NCI-H187 (cell line): ENCODE measurements at places on chromosomes 13 and 19.

DNA sequence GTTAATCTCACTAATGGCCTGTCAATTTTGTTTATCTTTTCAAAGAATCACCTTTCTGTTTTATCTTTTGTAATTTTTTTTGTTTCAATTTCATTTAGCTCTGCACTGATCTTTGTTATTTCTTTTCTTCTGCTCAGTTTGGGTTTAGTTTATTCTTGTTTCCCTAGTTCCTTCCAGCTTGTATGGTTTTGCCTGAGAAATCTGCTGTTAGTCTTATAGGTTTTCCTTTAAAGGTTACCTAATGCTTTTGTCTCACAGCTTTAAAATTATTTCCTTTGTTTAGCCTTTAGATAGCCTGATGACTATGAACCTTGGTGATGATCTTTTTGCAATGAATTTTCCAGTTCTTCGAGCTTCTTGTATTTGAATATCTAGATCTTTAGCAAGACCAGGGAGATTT lies 1869.8 kb upstream of the PCDH20 start:
- no peak for DNase-seq

- no peak for DNase-seq
Observed at GRCh38 chr19:39867133-39867532, 21.0 kb upstream of the FBL start.

GRCh38 chr13:76216729-76217128 lies 580.6 kb downstream of the LMO7 start:
- DNase-seq: no peak

DNA sequence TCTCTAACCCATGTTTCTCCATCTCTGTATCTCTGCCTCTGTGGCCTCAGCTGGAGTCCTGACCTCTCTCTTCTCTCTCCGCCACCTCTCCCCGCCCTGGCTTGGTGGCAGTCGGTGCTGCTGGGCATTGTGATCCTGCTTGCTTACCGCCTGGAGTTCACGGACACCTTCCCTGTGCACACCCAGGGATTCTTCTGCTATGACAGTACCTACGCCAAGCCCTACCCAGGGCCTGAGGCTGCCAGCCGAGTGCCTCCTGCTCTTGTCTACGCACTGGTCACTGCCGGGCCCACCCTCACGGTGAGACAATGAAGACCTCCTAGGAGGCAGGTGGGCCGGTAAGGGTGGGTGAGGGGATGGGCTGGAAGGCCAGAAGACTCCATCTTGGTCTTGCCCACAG lies 4.2 kb downstream of the PLPPR2 start:
- no peak for DNase-seq

- no peak for DNase-seq
Observed at GRCh38 chr13:94176561-94176960, 302.9 kb downstream of the DCT start.

DNA sequence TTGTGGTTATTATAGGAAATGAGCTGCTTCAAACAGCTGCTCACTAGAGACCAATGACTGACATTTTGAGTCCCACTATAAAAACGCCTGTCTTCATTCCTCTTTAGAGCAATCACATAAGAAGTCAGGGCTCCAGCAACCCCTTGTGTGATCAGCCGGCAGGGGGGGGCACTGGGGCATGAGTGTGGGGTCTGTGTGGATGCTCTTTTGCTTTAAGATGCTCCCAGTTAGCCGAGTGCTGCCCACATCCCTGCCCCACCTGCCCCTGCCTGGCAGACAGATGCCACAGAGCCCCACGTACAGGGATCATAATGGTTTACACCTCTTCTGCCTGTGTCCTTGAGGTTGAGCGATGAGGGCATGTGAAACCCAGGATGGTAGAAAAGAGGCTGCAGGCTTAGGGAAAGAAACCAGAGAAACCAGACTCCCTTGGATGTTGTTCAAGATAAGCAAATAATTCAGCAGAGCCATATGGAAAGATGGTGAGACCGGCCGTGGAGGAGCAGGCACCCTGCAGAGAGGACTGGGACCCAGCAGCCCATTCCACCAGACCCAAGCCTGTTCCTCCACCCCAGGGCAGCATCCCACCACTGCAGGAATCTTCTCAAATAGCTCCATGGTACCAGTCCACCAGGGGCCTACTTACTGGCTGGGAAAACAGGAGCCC lies 55.4 kb downstream of the CHST8 start:
- no peak for DNase-seq

GRCh38 chr13:32330441-32330840 lies 15.1 kb downstream of the BRCA2 start:
- no peak for DNase-seq

DNA sequence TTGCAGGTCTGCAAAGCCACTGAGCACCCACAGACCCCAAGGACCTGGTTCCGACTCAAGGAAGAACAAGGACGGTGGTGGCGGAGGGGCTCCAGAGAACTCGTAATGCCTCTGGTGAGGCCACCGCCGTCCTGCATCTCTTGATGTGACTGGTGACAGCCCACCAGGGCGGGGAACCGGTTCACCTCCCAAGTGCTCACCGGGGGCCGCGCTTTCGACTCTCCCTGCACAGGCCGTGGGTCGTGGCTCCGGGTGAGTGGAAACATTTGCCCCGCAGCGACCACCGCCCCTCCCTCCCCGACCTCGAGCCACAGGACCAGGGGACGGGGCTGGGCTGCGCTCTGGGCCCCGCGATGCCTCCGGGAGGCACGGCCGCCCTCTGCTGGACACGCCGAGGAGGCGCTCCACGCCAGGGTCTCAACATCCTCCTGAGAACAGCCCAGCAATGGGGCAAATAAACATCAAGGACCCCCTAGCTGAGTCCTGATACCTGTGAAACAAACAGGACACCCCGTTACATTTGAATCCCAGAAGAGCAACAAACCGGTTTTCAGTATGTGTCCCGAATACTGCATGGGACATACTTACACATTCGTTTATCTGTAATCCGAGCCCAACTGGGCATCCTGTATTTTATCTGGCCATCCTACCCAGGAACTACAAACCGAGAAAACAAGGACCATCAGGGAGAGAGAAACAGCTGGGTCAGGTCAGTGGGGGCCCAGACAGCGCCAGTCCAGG lies 3.9 kb upstream of the PLPP2 start:
- no peak for DNase-seq

- DNase-seq: no peak
Observed at GRCh38 chr13:83248751-83249150, 633.5 kb downstream of the SLITRK1 start.

DNA sequence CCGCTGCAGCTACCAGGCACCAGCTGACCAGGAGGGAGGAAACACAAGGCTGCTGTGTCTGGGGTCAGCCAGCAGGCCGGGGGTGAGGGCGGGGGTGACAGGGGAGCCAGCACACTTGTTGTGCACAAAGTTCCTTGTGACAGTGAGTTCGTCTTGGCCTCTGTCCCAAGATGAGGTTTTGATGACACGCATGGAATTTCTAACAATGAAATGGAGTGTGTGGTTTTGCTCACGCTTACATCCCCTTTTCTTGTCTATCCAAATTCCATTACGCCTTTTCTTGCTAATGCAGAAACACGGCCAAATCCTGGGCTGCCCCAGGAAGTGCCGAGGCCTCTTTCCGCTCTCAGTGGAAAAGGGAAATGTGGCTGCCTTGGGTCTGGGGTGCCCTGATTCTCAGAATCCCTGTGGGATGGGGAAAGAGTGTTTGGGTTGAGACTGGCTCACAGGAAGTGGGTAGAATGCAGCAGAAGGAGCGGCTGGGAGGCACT lies 73.8 kb downstream of the GADD45B start:
- DNase-seq: no peak

DNA sequence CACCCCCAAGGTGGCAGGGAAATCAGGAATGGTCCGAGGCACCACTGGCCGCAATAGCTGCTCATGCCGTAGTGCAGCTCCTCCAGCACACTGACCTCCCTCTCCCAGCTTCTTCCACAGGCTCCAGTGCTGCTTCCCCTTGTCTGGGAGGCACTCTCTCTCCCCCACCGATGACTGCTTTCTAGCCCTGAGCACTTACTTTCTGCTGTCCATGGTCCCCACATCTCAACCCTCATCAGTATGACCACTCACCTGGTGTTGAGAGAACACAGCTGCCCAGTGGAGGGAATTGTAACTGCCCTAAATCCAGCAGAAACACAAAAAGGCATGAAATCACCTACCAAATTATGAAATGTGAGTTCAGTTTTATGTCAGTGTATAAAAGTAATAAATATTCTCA lies 28.9 kb upstream of the TPP2 start:
- no peak for DNase-seq

- no peak for DNase-seq
Observed at GRCh38 chr19:46784262-46785053, 3.9 kb downstream of the SLC1A5 start.

DNA sequence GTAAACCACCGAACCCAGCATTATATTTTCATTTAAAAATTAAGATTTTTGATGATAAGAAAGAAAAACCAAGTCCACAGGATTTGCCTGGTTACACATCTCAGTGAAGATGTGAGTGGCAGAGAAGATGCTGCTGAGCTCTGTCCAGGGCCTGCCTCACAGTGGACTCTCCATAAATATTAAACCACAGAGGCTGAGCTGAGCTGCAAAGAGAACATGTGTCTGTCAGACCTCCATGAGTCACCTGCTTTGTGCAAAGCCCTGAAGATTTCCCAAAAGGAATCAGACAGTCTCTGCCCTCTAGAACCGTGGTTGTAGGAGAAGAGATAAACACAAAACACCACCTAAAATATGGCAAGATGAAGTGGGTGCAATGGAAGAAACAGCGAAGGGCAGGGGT lies 127.2 kb upstream of the TSC22D1 start:
- DNase-seq: no peak

DNA sequence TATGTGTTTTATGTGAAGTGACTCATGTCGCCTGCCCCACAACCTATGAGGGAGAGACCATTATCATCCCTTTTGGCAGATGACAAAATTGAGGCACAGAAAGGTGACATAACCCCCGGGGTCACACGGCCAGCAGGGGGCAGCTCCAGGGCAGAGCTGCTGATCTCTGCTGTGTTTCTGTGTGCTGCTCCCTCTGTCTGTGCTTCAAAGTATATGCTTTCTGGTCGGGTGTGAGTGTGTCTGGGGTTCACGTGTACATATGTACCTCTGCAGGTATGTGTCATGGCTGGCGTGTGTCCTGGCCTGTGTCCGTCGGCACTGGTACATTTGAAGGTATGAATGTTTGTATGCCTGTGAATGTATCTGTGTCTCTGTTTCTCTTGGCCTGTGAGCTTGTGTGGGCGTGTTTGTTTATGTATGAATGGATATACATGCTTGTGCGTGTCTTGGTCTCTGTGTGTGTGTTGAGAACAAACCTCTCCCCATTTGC lies 7.1 kb downstream of the LIPE start:
- no peak for DNase-seq

- DNase-seq: no peak
Observed at GRCh38 chr19:9156304-9156703, 16.1 kb downstream of the ZNF317 start.

GRCh38 chr19:6925801-6926751 lies 38.7 kb downstream of the ADGRE1 start:
- no peak for DNase-seq

GRCh38 chr13:36567485-36567884 lies 106.3 kb upstream of the SERTM1 start:
- DNase-seq: no peak

DNA sequence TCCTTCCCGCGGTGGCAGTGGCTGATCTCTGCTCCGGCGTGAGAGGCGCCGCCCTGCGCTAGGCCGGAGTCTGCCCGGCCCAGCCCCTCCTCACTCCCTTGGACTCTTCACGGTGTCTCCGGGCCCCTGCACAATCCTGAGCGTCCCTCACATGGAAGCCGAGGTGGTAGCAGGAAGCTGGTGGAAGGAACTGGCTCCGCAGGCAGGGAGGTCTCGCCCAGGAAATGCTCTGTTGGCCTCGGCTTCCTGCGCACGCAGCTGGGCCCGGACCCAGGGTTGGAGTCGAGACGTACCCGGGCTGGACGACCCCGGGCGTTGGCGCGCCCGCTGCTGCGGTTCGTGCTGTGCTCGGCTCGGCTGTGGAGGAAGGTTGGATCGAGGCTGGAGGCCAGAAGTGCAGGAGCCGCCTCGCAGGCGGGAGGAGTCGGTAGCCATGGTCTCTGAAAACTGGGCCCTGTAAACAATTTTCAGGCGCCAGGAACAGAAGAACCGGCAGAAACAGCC lies 46.3 kb downstream of the ZNF724 start:
- DNase-seq: no peak

- DNase-seq: peak; percentile 84
Observed at GRCh38 chr13:50387051-50387581, 371.9 kb downstream of the KCNRG start.

- DNase-seq: no peak
Observed at GRCh38 chr19:49058562-49058961, 1.0 kb upstream of the CGB7 start.

DNA sequence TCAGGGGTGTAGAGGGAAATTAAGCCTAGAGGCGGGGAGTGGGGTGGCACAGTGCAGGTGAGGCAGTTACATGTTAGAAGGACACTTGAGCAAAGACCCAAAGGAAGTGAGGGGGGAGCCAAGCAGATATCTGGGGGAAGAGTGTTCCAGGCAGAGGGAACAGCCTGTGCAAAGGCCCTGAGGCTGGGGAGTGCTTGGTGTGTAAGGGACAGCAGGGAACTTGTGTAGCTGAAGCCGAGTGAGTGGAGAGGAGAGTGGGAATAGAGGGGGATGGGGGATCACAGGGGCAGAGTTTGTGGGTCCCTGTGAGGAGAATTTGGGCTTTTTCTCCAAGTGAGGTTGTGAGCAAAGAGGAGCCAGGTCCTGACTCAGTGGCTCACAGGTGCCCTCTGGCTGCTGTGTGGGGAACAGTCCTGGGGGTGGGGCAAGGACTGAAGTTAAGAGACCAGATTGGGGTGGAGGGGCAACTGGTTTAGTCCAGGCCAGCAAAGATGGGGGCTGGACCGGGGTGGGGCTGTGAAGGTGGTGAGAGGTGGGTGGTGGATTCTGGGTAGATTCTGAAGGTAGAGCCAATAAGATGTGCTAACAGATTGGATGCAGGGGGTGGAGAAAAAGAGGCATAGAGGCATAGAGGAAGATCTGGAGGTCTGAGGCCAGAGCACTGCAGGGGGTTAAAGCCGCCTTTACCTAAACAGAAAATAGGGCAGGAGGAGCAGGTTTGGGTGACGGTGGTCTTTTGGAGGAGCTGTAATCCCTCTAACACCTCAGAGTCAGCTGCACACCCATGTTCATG lies 75.3 kb downstream of the CACNA1A start:
- DNase-seq: no peak

GRCh38 chr19:6498294-6499036 lies 3.6 kb downstream of the TUBB4A start:
- DNase-seq: no peak

- DNase-seq: no peak
Observed at GRCh38 chr19:17565611-17566010, 10.2 kb downstream of the COLGALT1 start.

GRCh38 chr13:23988546-23989122 lies 91.3 kb upstream of the C1QTNF9B start:
- DNase-seq: no peak

DNA sequence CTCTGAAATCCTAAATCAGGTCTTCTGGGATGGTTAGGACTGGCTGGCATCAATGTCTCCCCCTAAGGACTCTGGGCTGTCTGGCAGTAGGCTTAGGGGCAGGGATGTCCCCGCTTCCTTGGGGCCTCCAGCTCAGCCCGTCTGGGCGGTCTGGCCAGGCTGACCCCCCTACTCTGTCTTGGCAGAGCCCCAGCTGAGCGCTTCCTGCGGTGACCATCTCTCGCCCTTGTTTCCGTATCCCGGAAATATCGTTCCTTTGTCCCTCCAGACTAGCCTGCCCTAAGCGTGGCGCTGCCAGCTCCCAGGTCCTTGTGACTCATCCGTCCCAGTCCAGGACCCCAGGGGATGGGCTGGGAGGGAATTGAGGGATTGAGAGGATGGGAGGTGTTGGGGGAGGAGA lies 11.3 kb downstream of the GTPBP3 start:
- DNase-seq: no peak

- DNase-seq: no peak
Observed at GRCh38 chr19:13881692-13882418, 4.9 kb downstream of the NANOS3 start.

GRCh38 chr13:98123176-98123575 lies 19.7 kb upstream of the FARP1 start:
- no peak for DNase-seq
